ENCODE measurements at places on chromosomes 3 and 15.
A peak's percentile ranks its signal among the peaks of the same experiment; 100 is the strongest.

- DNase-seq: no peak
These were observed 486.8 kb downstream of the GBE1 start for GRCh38 chr3:81274671-81275070.

GRCh38 chr3:41853540-41854196 is 108.2 kb downstream of the ULK4 start:
- DNase-seq: no peak

- no peak for DNase-seq
These were observed at the start of gene MUC13 for GRCh38 chr3:124934577-124934976. Gene MUC13 (minus strand): TSS chr3:124934751. CDS start chr3:124934712, 39 bp downstream.

DNA sequence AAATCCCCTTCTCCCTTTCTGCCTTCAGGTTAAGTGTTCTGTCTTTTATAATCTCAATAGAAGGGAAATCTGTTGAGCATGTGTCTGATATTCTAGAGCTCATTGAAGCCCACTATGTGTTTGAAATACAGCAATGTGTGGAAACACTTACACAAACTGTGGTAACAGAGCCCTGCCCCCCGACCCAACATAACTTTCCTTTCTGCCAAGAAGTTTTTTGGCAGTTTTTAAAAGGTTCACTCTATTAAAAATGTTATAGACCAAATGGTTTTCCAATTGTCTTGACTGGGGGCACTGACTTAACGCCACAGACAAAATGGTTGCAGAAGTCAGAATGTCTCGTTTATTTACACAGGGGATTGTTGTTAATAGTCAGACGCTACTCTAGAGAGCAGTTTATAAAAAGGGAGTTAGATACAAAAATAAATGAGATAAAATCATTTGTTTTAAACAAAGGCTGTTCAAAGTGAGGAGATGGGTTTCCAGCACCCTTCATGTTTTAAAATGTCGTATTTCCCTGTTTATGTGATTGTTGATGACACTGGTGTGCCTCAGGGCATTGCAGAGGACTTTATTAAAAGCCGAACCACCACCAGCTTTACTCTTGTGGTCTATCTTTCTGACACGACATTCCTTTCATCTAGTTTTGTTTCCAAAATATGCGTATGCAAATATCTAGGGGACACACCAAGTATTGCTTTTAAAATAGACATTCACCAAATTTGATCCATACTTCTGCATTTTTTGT is 26.7 kb upstream of the GREM1 start:
- DNase-seq: no peak

GRCh38 chr15:66065325-66065724 is 188.2 kb downstream of the MEGF11 start:
- DNase-seq: no peak

GRCh38 chr3:169990431-169990830 is 23.8 kb downstream of the SEC62 start:
- DNase-seq: no peak

DNA sequence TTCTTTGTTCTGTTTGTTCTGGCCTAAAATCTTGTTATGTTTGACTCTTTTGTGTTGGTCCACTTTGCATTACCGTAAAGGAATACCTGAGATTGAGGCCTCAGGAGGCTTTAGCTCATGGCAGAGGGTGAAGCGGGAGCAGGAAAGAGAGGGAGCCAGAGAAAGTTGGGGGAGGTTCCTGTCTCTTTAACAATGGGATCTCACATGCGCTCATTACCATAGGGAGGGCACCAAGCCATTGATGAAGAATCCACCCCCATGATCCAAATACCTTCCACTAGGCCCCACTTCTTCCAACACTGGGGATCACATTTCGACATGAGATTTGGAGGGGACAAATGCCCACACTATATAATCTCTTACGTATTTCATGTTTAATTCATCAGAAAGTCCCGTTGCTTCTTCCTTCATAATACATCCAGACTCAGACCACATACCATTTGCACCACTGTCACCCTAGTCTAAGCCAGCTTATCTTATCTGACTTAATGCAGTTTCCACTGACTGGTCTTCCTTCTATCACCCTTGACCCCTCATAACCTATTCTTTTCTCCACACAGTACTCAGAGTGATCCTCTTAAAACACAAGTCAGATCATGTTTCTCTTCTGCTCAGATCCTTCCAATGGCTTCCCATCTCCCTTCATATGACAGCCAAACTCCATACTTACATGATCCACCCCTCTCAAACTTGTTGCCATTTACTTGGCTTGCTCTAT is 13.5 kb downstream of the KBTBD8 start:
- no peak for DNase-seq

- DNase-seq: no peak
These were observed 18.2 kb downstream of the PTPN23 start for GRCh38 chr3:47399016-47399415.

DNA sequence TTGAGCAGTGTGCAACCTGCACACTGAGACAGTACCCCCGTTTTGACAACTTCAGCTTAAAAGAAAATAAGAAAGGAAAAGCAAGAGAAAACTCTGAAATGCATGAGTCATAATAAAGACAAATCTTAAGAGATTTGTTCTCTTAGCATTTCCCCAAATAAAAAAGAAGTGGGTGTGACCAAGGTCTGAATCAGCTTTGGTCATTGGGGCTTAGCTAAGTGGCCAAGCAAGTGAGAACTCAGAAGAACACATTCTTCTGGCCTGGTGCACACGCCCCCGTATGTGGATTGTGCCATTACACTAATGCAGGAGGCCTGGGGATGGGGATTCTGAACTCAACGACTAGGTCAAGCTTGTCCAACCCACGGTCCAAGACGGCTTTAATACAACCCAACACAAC is 56.9 kb upstream of the PDZRN3 start:
- no peak for DNase-seq

DNA sequence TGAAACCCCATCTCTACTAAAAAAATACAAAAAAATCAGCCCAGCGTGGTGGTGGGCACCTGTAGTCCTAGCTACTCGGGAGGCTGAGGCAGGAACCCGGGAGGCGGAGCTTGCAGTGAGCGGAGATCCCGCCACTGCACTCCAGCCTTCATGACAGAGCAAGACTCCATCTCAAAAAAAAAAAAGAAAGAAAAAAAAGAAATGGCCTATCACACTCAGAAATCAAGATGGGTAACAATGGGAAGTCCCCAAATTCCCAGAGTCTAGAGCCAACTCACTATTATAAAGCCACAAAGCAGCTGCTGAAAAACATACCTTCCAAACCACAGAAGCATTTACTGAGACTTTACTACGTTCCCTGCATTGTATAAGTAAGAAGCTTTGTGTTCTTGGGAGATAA is 7.5 kb downstream of the HDGFL3 start:
- DNase-seq: peak; percentile 5

GRCh38 chr3:108487439-108487838 is 23.0 kb downstream of the MYH15 start:
- no peak for DNase-seq

DNA sequence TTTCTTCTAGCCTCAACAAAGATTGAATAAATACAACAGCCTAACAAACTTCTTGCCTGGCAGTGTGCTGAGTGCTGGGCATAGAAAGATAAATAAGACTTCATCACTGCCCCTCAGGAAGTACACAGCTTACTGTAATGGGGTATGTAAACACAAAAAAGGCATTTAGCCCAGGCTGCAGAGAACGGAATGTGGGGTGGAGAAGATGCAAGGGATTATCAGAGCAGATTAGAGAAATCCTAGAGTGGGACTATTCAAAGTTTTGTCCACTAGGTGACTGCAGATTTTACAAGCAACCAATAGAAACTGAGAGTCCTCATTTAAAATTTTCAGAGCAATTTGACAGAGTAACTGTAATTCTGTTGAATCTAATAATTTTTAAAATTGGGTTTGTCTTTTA is 35.4 kb upstream of the TSC22D2 start:
- DNase-seq: no peak

- no peak for DNase-seq
These were observed 107.4 kb downstream of the P2RY1 start for GRCh38 chr3:152942366-152942765.

DNA sequence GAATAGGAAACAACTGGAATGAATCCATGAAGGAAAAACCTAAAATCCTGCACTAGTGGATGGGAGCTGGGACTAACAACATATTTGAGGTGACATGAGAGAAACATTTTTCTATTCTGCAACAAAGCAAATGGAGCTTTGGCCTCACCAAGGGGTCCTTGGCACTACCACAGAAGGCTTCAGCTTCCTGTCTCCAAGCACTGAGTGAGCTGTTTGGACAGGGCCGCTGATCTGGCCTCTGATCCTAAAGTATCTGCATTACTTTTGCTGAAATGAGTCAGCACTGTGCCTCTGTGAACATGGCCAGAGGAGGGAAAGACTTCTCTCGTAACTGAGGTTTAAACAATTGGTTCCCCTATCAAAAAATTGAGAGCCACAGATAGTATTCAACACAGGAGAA is 9.0 kb downstream of the ARPP21 start:
- DNase-seq: no peak

GRCh38 chr3:109548192-109548938 is 211.0 kb upstream of the DPPA4 start:
- no peak for DNase-seq

- DNase-seq: no peak
These were observed 55.8 kb downstream of the GUCA1C start for GRCh38 chr3:108897883-108898282.

GRCh38 chr3:61794961-61795360 is 233.6 kb downstream of the PTPRG start:
- no peak for DNase-seq
